ENCODE measurements at places on chromosomes 12 and 14. TPM values are rescaled to one million over a fixed set of nuclear protein-coding genes. Genes with fewer than 3 reads are reported as not detected.

The TGM1 gene
- 1.2 TPM for polyA plus RNA-seq

The ADGRD1 gene
- polyA plus RNA-seq, result 14.5 TPM

The SAMD4A gene
- polyA plus RNA-seq, result 7.8 TPM

- DNase-seq, result no peak
These were observed 126.6 kb downstream of the HELB start for GRCh38 chr12:66428870-66429269.

DNA sequence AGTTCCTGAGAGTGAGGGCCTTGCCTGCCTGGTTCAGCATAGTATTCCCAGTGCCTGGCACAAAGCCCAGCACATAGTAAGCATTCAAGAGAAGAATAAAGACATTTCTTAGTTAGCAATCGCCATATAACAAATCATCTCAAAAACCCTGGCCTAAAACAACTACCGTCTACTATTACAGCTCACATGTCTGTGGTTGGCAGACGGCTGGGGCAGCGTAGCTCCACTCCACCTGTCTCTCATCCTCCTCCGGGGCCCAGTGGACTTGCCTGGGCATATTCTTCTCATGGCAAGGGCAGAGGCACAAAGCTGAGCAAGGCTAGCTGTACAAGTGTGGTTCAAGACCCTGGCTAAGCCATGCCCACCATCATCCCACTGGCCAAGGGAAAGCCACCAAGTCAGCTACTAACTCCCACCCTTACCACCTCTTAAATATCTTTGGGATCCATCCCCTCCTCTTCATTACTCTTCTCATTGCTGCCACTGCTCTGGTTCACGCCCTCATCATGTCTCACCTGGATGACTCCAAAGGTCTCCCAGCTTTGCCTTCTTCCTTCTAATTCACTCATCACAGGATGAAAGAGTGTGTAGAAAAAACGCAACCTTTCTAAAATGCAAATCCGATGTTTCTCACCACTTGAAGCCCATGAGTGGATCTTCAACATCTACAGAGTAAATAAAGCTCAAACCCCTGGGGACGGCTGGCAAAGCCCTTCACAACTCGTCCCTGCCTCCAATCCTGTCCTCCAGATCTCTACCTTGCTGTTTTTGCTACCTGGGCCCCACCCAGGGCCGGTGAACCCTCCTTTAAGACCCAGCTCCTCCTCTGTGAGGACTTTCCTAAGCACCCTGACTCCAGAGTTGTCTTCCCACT, 10.4 kb downstream of the TMEM229B start:
- no peak for DNase-seq

DNA sequence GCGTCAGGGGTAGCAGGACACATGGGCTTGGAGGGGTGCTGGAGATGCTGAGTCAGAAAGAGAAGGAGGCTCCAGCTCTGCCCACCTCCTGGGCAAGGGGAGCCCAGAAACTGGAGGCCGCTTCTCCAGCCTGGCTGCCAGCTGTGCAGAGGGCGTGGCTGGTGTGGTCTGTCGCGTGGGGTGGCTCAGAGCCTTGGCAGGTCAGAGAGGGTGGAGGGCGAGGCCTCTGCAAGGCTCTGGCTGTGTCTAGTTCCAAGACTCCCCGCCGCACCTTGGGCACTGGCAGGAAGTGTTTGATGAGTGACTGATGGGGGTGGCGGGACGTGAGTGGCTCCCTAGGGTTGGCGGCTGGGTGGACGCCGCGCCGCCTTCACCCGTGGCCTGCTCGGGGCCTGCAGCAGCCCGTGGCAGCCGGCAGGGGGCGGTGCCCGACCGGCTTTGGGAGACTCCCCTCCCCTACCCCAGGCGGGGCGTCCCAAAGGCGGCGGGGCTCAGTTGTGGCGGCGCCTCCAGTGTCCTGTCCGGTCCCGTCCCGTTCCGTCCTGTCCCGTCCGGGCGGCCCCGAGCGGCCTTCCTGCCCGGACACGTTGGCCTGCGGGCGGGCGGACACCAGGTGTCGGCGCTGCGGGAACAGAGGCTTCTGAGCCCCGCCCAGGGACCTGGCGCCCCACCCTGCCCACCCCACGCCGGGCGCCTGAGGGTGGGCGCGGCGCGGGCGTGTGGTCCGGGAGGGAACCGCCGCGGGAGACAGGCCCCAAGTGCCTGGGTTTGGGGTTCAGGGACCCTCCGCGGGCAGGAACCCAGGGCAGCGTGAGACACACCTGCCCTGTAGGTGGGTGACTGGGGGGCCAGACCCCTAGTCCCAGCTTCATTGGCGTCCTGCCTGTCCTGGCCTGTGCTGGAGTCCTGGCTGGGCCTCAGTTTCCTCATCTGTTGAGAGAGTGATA, 39.7 kb downstream of the KRT80 start:
- DNase-seq, result no peak

DNA sequence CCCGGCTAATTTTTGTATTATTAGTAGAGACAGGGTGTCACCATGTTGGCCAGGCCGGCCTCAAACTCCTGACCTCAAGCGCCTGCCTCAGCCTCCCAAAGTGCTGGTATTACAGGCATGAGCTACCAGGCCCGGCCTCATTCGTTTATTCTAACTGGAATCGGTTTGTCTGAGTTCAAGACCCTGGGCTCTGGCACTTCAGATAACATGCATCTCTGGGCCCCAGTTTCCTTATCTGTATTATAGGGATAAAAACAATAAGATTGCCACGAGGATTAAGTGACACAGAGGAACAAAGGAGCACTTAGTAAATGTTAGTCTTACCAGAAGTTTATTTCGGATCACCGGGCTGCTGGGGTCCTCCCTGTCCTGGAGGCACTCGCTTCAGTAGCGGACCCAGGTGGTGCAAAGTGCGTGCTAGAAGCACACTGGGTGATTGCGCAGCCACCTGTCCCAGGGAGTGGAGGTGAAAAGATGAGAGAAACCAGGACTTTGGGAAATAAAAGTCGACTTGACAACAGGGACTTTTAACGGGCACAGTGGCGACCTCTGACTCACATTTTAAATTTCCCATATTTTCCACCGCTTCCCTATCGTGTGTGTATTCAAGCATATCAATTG, 37.5 kb downstream of the ACACB start:
- DNase-seq, result no peak

- DNase-seq, result no peak
These were observed 102.7 kb upstream of the NAV3 start for GRCh38 chr12:77728018-77728417.

DNA sequence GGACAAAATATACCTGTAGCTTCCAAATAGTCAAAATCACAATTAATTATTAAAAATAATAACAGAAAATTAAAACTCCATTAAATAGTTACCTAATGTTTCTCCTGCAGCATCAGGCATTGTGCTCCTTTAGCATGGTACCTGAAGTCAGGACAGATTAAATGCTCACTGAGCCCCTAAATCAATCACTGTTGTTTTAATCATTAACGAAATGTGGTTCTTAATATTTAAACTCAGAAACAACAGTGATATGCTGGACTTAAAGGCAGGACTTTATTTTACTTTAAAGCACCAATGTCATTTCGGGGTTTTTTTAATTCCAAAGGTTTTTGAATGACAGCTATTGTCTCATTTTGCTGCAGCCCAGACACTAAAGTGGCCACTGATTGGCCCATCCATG, 2.0 kb upstream of the BMP4 start:
- no peak for DNase-seq

DNA sequence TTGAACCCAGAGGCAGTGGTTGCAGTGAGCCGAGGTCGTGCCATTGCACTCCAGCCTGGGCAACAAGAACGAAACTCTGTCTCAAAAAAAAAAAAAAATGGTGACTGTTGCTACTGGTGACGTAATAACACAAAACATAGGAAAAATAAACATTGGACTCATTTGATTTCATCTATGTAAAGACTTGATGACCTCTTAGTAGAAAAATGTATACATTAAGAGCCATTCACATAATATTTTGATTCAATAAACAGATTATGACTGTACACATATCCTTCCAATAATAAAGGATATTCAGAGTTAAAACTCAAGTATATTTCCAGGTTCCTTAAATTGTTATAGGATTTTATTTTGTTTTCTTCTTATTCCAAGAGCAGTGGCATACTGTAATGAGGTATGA, 65.7 kb upstream of the AEBP2 start:
- no peak for DNase-seq

DNA sequence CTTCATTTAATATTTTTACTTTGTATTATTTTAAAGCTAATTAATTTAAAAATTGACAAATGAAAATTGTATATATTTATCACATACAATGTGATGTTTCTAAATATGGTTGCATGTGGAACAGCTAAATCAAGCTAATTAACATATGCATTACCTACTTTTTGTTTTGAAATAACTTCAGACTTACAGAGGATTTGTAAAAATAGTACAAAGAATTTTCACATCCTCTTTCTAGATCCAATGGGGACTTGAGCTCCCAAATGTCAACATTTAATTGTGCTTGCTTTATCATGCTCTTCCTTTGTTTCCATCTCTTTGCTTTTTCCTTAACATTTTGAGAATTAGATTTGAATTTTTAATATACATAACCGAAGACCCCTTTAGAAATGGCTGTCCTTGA, 6.6 kb downstream of the DCD start:
- no peak for DNase-seq

DNA sequence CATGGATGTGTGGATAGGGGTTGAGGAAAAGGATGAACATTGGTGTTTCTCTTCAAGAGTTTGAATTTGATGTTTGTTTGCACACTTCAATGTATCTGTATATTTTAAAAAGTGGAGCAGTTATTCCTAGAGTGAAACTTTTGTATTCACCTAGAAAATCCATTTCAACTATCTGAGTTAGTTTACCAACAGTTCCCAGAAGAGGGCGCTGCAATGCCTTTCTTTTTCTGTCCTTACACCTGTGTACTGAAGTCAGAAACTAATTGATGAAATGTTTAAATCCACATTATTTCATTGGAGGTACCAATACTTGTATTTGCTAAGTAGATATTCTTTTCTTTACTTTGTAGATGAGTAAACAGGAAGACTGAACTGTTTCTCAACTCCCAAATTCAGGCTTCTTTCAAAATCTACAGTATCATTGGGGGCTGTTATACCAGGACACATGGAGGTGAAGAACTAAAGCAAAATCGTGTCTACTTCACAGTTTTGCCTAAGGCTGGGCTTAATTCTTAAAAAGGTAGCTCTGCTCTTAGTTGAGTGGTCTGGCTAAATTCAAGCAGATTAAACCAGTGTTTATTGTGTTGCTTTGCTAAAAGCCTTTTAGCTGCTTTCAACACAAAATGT, 26.6 kb upstream of the KLRB1 start:
- no peak for DNase-seq

DNA sequence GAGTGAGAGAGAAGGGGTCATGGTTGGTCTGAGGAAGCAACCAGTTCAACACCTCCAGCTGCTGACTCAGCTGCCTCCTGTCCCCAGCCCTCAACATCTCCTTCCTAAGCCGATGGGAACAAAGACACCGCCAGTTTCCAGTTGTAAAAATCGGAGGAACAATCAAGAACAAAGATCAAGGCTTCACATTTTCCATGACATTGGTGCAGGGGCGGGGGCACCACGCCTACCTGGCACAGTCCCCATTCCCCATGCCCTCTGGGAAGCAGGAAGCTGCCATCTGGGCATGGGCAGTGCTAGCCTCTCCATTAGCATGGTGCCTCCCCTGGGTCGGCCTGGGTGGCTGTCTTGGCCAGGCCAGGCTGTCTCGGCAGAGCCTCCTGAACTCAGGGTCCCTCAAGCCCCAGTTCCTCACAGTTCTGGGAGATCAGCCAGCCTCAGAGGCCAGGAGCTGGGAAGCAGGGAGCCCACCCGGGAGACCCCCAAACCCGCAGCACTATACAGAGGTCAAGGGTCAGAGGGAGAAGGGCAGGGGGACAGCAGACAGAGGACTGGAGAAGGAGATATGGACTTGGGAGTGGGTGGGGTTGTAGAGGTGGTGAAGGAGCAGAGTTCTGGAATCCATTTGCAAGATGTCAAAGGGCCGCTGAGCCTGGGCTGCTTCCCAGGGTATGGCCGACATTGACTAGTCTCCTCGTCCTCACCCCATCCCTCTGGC, 19.6 kb upstream of the TMEM106C start:
- no peak for DNase-seq

DNA sequence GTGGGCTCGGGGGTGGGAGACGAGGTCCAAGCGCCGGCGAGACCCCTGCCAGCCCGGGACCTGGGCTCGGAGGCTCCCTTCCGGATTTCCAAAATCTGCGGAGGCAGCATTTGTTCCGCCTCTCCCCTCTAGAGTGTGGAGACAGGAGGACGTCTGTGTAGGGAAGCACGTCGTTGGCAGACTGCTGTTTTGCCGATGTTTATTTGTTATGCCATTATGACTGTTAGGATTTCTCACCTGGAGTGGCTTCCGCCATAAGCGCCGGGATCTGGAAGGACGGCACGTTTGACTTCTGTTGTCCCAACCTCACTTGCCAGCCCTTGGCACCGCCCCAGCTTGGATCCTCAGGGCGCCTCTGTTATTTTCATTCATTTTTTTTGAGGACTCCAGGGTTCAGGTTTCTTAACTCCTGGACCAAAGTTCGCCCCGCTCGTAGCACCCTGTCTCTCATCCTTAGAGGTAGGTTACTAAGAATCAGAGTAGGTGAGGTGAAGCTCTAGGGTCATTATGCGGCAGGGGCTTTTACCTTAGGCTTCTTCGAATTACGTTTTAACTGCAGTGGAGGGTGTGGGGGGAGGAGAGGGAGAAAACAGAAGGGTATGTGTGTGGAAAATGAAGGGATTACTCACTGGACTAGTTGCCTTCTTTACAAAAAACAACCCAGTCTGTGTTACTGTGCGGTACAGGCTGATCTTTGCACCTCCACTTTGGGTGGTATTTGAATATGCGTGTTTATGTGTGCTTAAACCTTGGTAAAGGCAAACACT, 547 bp upstream of the PYGL start:
- DNase-seq, result no peak

DNA sequence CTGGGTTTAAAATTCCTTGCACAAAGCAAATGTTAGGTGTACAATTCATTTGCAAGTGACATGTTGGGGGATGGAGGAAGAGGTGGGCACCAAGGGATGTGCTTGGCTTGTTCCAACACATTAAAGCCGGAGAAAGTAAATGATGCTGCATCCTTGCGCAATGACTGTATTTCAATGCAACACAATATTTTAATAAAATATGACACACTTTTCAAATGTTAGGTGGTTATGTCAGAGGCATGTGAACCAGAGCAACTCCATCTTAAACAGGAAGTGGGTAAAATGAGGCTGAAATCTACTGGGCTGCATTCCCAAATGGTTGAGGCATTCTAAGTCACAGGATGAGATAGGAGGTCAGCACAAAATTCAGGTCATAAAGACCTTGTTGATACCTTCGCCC, 53.6 kb upstream of the ARHGAP5 start:
- DNase-seq, result no peak

Data from right renal cortex interstitium (tissue), 3 donors.